H54 (cell line): ENCODE measurements at places on chromosomes 2 and 18.

DNA sequence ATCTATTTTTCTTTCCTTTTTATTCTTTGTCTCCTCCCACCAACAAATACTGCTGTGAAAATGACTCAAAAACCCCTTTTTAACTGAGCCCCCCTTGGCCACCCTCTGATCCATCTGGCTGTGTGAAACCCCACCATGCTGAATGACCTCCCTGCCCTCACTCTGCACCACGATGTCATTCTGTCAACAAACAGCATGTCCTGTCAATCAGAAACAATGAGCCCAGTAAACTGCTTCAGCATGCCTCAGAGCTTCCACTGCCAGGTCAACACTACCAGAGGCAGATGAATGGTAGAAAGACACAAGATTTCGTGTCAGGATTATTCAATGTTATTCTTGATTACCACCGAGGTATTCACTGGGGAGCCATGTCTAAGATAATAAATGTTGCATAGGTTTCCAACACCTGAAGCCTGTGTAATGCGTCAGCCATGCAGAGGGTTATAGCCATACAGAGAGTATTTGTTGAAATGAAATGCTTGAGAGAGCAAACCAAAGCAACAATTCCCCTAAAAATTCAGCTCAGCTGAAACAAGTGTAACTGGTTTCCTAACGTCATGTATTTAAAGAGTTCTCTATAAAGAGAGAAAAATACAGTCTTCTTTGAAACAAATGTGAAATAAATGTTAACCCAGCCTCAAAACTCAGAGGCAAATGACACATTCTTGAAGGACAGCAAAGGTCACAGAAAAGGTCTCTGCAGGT lies 76.7 kb downstream of the LRP2 start:
- DNase-seq: no peak

DNA sequence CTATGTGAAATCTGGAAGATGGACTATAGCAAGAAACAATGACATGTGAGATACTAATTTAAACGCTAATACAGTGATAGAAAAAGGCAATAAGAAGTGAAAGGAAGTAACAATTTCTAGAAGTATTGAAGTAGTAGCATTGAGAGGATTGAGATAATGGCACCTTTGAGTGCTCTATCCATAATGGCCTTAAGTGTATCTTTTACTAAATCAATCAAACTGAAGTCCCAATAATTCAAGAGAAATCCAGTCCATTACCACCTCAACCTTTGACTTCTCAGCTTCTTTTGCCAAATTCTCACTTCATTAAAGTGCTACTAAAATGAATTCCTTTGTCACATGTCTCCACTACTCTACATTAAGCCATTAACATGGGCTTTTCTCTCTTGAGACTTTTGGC lies 82.6 kb upstream of the KYNU start:
- DNase-seq: no peak

- DNase-seq: no peak
Measured at GRCh38 chr18:77376043-77376732, 126.5 kb downstream of the GALR1 start.

GRCh38 chr18:13793819-13794218 lies 30.1 kb upstream of the MC5R start:
- no peak for DNase-seq

- no peak for DNase-seq
Measured at GRCh38 chr2:174595891-174596397, 1.7 kb downstream of the WIPF1 start.

- no peak for DNase-seq
Measured at GRCh38 chr2:63710732-63711131, 122.0 kb downstream of the MDH1 start.

- no peak for DNase-seq
Measured at GRCh38 chr2:190678444-190679162, 29.7 kb downstream of the NAB1 start.
